ENCODE measurements at places on chromosomes 4 and X.

DNA sequence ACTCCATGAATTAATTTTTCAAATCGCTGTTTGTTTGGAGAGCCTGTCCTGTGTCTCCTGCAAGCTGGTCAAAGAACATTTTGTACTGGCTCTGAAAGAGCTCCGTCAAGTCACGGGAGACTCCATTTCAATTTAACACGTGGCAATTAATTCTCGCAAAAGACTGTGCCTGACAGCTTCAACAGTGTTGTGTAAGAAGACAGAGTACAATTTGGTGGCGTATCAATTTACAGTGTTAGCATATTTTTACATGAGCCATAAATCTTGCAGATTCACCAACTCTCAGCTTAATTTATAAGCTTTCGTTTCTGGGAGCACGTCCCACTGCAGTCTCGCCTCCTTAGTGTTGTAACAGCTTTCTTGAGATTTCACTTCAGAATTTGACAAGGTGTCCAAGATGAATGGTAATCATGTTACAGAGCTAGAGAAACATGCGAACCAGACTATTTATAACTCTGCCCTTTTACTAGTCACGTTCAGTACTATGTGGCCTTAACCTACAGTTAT, 70.8 kb downstream of the RWDD4 start:
- no peak for DNase-seq

GRCh38 chr4:2935762-2936743, 27.2 kb downstream of the NOP14 start:
- DNase-seq = no peak

GRCh38 chrX:12611471-12611870, 179.7 kb upstream of the PRPS2 start:
- no peak for DNase-seq

- DNase-seq = no peak
Measured at GRCh38 chr4:139024686-139025085, 9.1 kb downstream of the NOCT start.

DNA sequence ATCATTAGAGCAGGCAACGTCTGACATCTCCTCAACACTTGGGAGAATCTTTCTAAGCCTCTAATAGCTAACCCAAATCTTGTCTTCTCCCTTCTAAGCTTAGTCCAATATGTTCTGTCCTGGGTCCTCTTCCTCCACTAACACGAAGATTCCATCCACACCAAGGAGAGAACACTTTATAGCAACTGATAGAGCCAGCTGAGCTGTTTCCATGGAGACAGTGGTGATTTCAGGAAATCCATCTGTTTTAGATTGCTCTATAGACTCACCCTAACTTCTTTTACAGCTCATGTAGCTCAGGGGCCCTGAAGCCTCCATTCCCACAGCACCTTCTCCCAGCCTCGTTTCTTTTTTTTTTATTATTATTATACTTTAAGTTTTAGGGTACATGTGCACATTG, 37.4 kb downstream of the SCD5 start:
- DNase-seq = no peak

- no peak for DNase-seq
Measured at GRCh38 chr4:16674082-16674481, 224.4 kb downstream of the LDB2 start.

- DNase-seq = no peak
Measured at GRCh38 chrX:130578906-130579305, 177.1 kb downstream of the RBMX2 start.

- no peak for DNase-seq
Measured at GRCh38 chr4:21948347-21949072, at the start of gene KCNIP4. TSS of gene KCNIP4 (minus strand) at chr4:21948772.

GRCh38 chrX:57821703-57822387, 88.4 kb downstream of the ZXDA start:
- peak; percentile 4 for DNase-seq

- DNase-seq = no peak
Measured at GRCh38 chrX:67636532-67636931, 92.7 kb downstream of the AR start.

DNA sequence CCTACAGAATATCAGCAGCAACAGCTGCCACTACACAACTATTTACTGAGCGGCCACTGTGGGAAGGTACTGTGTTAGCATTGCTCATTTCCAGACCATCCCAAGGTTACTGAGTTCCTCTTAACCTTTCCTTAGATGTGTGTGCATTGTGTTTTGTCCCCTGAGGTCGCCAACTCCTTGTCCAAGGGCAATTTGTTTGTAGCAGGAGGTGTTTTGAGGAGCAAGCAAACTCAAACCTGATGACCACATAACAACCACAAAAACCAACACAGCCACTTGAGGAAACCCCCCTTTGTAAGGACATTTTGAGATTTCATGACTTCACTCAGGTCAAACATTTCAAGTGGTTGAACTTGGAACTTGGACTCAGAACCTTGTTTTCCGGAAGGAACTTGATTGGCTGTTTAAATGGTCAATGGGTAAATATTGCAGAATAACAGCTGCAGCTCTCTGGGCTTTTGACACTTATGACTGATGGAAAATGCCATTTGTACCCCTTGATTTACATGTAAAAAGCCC, 122.3 kb downstream of the MID1IP1 start:
- DNase-seq = no peak

- DNase-seq = no peak
Measured at GRCh38 chrX:154805696-154806091, 409 bp upstream of the MPP1 start.

DNA sequence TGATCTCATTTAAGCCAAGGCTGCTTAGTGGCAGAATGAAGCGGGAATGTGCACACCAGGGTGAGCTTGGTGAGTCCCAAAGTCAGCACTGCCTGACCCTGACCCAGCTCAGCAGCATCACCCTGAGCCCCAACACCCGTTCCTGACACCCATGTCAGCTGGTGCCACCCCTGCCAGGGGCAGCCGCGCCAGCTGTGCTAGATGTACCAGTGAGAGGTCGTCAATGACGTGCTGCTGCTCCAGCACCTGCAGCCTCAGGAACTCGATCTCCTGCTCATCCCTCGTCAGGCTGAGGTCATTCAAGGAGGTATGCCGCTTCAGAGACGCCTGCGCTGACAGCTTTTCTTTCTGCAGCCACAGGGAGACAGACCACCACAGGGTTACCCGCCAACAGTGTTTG, 61.7 kb upstream of the C4orf50 start:
- DNase-seq = no peak

DNA sequence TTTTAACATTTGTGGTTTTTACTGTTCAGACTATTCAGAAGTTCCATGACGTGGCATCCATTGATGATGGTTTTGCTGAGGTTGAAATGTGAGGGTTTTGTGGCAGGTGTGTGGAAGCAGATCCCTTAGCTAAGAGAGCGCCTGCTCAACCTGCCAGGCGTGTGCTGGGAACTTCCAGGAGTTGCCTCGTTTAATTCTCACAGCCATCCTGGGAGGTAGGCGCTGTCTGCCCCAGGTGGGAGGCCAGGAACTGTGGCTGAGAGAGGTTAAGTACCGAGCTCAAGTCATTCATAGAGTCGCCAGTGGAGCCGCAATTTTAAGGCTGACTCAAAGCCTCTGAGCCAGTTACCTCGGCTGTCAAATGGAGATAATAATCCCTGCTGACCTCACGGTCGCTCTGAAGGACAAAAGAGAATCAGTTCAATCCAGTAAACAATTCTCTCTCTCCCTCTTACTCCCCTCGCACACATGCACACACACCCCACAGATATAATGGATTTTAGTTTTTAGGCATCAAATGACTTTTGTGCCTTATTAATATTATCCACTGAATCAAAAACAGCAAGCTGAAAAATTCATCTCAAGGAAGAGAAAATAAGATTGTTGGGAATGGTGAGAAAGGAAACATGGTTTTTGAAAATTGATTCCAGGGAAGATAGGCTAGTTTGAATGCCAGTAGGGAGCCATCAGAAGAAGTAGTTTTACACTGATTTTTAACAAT, 171.3 kb downstream of the PTTG2 start:
- DNase-seq = peak; percentile 21

Data from stimulated activated naive CD4-positive, alpha-beta T cell (primary cell).